ENCODE measurements at places on chromosomes 1 and 21.
A peak's percentile ranks its signal among the peaks of the same experiment; 100 is the strongest.

- DNase-seq: no peak
Measured at GRCh38 chr1:30385246-30385995, 338.0 kb downstream of the MATN1 start.

DNA sequence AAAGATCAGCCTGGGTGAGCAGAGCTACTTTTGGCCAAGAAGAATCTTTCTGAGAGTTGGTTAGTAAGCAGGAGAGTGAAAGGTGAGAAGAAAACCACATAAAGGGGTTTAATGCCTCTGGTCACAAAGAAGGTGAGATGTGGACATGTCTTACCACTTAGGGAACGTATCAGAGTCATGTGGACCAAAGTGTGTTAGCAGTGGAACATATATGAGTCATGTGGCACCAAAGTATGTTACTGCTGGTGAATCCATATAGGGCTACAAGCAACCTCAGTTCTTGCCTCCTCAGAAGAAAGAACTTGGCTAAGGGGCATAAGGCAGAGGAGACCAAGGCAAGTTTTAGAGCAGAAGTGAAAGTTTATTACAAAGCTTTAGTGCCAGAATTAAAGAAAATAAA, 411.6 kb upstream of the NEGR1 start:
- DNase-seq: no peak

- DNase-seq: no peak
Measured at GRCh38 chr21:44519346-44520325, 20.4 kb downstream of the KRTAP10-1 start.

DNA sequence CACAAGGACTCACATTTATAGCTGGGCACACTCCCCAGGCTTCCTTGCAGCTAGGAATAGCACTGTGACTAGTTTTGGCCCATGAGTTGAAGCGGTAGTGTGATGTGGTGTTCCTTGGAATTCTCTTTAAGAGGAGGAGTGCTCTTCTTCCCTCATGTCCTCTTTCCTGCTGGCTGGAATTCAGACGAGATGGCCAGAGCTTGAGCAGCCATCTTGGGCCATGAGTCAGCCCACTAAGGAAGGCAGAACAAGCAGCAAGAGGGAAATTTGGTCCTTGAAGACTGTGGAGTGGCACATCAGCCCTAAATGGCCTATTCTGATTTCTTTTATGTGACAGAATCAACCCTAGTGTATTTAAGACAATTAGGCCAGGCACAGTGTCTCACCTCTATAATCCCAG, 20.0 kb downstream of the HTR6 start:
- no peak for DNase-seq

- DNase-seq: no peak
Measured at GRCh38 chr1:156525856-156526489, 25.4 kb upstream of the MEF2D start.

DNA sequence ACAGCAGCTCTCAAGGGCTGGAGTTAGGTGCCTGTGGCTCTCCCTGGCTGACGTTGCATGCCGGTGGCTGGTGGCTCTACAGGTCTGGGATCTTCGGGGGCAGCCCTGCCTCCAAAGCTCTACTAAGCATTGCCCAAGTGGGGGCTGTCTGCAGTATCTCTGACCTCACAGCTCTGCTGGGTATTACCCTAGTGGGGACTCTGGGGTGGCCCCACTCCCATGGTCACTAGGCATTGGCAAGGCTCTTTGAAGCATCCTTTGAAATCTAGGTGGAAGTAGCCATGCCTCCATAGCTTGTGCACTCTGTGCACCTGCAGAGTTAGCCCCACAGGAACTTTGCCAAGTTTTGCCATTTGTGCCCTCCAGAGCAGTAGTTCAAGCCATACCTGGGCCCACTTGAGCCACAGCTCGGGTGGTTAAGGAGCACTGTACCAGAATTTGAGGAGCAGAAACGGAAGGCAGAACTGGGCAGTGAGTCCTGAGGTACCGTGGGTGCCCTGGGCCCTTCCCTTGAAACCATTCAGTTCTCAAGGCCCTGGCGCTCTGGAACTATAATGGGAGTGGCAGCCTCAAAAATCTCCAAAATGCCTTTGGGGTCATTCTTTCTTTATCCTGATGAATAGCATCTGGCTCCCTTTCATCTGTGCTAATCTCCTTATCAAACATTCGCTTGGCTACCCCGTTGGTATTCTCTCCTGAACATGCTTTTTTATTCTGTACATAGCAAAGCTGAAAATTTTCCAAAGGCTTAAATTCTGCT, 15.4 kb downstream of the GJA4 start:
- DNase-seq: no peak

- DNase-seq: no peak
Measured at GRCh38 chr1:41711581-41711980, 207.1 kb downstream of the HIVEP3 start.

GRCh38 chr1:9867408-9868243, 42.4 kb downstream of the CTNNBIP1 start:
- DNase-seq: peak; percentile 87

DNA sequence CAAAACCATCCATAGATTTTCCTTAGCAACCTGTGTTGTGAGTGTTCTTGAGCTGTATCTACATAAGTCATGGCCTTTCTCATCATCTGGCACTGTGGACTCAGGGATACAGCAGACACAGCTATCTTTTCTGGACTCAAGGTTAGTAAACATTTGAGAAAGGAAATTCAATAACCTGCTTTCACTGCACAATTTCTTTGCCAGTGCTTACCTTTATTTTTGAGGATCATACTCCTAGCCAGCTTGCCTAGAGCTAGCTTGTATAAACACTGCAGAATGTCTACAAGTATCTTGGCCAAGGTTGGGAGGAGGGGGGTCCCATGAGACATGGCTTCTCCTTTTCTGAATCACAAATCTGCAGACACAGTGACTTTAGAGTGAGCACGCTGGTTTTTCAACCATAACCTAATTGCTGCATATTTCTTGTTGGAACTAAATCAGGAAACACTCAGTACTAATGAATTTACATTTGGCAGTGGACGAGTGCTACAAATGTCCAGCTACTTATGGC, 27.2 kb downstream of the ADAMTS5 start:
- DNase-seq: no peak

DNA sequence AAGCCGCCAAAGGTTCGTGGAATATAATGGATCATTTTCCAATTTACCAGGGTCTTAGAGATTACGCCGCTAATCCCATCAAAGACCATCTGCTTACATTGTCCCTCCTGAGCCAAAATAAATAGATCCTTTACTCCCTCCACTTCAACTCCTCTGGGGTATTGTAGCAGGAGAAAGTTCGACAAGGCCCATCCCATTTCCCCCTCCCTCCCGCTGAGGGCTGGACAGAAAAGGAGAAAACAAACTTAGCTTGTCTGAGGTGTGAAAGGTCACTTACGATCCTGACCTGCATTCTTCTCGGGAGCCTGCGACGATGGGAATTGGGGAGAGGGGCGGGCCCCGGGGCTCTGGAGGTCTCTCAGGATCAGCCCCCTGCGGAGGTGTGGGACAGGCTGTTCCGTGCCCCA, 60.8 kb downstream of the MEF2D start:
- DNase-seq: no peak

DNA sequence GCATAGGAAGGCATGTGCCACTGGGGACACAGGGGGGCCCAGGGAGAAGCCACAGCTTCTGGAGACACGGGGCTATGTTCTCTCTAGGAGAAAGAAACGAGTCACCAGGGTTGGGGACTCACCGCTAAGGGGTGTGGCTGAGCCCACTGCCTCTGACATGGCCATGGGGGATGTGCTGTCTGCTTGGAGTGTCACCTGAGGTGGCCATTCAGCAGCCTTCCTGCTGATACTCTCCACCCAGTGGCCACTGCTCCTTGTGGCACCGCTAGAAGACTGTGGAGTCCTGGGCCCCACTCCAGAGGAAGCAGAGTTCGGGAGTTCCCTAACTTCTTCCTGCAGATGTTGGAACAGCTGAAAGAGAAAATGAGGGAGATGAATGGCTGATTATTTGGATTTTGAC, 91.2 kb upstream of the SLC45A1 start:
- no peak for DNase-seq

- DNase-seq: no peak
Measured at GRCh38 chr21:41951876-41952567, 1.8 kb downstream of the C2CD2 start.

- no peak for DNase-seq
Measured at GRCh38 chr21:33025489-33026442, at the start of gene OLIG2. Gene OLIG2, plus strand, starts transcription at chr21:33025935. Its CDS starts 928 bp downstream, at chr21:33026863.

DNA sequence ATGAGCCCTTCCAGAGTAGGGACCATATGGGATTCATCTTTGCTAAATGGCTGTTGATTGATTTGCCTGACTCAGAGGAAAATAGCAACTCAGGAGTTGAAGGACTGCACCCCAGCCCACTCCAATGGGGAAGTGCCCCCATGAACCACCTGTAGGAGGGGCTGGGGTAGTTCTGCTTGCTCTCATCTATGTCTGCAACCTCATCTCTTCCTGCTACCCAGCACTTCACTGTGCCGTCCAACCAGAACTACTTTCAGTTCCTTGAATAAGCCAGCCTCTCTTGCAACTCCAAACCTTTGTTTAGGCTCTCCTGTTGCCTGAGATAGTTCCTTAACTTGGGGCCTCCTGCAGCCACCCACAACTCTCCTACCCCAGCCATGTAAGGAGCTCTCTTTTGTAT, 26.6 kb downstream of the BEND5 start:
- no peak for DNase-seq

- no peak for DNase-seq
Measured at GRCh38 chr1:23897083-23897482, 16.1 kb downstream of the CNR2 start.

GRCh38 chr1:153577138-153577537, 11.5 kb upstream of the S100A2 start:
- no peak for DNase-seq

GRCh38 chr1:4084896-4085295, 184.8 kb upstream of the C1orf174 start:
- no peak for DNase-seq

- DNase-seq: no peak
Measured at GRCh38 chr1:247357781-247358211, 26.1 kb upstream of the ZNF496 start.

GRCh38 chr1:205582471-205583291, 49.1 kb downstream of the ELK4 start:
- DNase-seq: peak; percentile 8

- DNase-seq: peak; percentile 43
Measured at GRCh38 chr1:182080955-182081582, 19.6 kb upstream of the ZNF648 start.
